ENCODE measurements at places on chromosomes 2 and 18.

GRCh38 chr2:85130407-85130806 is 2.8 kb upstream of the TCF7L1 start:
- no peak for DNase-seq

GRCh38 chr18:32735781-32736180 is 37.0 kb downstream of the KLHL14 start:
- DNase-seq: no peak

GRCh38 chr2:204869132-204869823 is 324.0 kb downstream of the PARD3B start:
- DNase-seq: no peak

DNA sequence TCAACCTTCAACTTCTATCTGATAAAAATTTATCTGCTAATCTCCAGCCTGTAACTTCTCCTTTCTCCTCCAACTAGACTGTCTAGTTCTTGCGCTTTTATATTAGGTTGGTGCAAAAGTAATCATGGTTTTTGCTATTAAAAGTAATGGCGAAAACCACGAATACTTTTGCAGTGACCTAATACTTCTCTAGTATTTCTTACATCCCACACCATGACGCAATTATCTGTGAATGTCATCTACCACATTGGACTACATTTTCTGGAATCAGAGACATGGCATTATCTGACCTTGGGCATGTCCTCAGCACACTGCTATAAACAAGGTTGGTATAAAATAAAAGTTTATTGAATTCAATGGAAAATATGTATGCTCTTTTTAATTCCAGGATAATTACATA is 370.2 kb upstream of the LYPD1 start:
- DNase-seq: no peak

- no peak for DNase-seq
Measured at GRCh38 chr2:114762376-114762775, 319.9 kb downstream of the DPP10 start.

DNA sequence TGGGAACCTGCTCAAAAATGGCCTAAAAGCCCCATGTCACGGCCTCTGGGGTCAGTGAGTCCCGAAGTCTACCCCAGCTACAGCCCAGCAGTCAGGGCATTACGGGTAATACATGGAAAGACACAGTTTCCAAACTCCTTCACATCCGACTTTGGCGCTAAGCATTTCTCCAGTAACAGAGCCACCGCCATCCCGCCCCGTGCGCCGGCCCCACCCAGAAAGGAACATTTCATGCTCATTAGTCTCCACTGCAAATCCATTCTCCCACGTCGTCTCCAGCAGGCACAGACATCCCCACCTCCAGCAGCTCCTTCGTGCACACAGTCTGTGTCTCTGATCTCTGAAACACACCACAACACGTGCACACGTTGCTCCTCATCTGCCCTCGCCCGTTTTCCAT is 509.2 kb upstream of the ID2 start:
- DNase-seq: no peak

GRCh38 chr18:49757513-49758262 is 55.6 kb downstream of the ACAA2 start:
- DNase-seq: no peak

DNA sequence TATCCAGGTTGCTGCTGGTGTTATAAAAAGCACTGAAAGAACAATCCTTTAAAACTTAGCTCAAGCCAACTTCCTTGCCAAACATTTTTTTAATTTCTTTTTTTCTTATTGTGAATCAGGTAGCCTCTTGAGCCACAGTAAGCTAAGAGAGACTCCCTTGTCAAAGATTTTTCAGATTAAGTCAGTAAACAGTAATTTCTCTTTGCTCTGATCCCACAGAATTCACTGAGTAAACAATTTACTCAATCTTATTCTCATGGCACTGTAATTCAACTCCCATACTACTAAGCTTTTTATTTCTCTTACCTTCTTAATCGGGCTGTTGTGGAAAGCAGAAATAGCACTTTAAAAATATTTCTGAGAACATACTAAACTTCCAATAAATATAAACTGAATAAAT is 82.7 kb downstream of the C2orf74 start:
- no peak for DNase-seq

DNA sequence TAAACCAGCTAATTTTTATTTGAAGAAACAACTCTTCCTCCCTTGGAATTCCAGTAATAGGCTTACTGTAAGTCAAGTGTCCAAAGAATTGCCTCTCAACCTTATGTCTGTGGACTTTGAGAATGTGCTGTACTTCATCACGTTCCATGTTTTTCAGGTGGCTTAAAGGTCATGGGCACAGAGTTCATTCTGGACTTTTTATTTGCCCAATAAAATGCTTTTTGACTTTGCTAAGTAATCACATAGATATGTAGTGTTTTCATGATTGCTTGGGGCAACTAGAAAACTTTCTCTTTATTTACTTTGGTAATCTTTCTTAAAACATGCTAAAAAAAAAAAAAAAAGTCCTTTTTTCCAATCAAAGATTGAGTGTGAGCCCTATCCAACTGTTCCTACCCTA is 10.4 kb upstream of the DNAH7 start:
- no peak for DNase-seq

- no peak for DNase-seq
Measured at GRCh38 chr18:46156124-46156745, 52.0 kb downstream of the HAUS1 start.

GRCh38 chr2:88081924-88082608 is 14.4 kb downstream of the SMYD1 start:
- DNase-seq: no peak

GRCh38 chr2:48174503-48174902 is 268.2 kb upstream of the FBXO11 start:
- no peak for DNase-seq

DNA sequence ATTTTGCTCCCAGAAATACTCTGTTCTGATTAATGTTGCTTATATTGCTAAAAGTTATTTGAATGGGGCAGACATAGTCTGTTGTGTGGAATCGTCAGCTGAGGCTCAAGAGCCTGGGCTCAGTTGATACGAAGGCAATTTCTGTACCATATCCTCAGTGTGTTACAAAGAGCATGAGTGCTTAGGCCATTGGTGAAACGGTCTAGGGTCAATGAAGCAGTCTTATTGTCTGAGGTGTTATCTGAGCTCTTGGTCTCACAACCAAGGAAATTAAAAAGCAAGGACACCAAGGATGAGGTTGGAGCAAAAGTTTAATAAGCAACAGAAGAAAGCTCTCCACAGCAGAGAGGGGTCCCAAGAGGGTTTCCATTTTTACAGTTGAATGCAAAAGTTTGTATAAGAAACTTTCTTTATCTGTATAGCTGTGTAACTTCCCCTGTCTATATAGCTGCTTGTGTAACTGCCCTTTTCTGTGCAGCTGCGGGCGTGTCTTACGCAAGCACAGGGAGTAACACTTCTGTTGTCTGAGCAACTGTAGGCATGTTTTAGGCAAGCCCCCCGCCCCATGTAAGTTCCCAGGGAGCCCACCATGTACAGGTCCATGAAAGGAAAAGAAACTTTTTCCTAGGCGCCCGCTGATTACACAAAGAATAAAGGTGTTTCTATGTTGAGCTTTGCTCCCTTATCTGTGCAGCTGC is 40.6 kb upstream of the DSC1 start:
- no peak for DNase-seq

- no peak for DNase-seq
Measured at GRCh38 chr2:77161009-77161408, 361.2 kb downstream of the LRRTM4 start.

DNA sequence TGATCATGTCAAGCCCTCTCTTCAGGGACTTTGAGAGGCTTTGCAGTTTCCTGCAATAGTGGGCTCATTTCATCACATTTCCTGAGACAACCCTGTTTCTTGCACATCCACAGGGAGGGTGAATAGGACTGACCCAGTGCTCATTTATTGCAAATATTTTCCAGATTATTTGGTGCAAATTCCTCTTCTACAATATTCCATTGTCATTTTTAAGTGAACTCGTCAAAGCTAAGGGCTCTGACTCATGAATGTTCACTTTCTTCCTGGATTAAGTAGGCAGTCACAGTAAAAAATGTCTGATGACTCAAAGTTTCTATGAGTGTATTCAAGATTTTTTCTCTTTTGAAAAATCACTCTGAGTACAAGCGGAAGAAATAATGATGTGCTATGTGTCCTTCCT is 225.5 kb upstream of the GALNT5 start:
- DNase-seq: no peak

GRCh38 chr2:232336981-232337720 is 41.4 kb upstream of the ALPP start:
- DNase-seq: no peak

DNA sequence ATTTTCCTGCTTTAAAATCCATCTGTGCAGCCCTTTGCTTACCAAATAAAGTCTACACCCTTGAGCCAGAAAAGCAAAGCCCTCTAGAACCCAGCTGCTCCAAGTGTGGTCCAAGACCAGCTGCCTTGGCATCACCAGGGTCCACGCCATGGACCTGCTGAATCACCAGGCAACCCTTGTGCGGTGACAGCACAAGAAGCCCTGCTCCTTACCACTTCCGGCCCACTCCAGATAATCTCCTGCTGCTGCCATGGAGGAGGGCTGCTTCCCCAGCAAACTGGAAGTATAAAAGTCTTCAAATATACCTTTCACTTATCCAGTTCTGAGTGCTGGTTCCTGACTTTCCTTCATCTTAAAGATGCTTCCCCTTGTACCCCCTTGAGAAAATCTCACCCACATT is 106.0 kb upstream of the PKDCC start:
- peak; percentile 69 for DNase-seq

GRCh38 chr2:162252153-162252552 is 8.9 kb upstream of the FAP start:
- no peak for DNase-seq

DNA sequence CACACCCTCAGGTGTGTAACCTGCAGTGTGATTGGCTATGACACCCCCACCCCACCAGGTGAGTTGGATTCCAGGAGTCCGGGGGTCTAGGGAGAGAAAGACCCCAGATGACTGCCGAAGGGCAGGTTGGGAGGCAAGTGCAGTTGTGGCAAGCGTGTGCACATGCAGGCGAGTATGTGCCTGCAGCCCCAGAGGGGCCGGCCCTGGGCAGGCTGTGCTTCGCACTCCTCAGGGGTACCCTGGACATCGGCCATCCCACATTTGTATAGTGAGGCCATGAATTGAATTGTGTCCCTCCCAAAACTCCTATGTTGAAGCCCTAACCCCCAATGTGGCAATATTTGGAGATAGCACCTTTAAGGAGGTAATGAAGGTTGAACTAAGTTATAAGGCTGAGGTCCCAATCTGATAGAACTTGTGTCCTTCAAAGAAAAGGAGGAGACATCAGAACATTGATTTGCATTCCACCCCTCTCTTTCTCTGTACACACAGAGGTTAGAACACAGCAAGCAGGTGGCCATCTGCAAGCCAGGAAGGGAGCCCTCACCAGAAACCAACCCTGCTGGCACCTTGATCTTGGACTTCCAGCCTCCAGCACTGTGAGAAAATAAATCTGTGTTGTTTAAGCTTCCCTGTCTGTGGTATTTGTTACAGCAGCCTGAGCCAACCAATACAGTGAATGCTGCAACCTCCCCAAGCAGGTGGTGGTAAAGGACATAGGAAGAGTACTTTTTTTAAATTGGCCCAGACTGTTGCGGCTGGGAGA is 241.8 kb downstream of the TFCP2L1 start:
- DNase-seq: no peak

DNA sequence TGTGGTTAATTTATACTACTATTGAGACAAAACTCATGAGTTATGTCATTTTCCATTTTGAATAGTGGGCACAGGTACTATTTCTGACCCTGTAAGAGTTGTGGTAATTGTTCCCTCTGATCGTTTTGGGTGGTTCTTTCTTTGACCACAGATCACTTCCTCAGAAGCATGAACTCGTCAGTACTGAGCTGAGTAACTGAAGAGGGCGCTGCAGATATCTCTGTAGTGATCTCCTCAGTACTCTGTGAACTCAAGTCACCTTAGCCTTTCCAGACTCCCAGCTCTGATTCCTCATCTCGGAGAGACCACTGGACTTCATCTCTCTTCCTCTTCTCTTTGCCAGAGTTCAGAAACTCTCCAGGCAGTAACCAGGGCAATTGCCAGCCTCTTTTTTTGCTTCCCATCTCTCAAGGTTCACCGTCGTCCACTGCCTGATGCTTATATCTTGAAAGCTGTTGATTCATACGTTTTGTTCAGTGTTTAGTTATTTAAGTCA is 9.4 kb upstream of the IL1RL1 start:
- DNase-seq: no peak

DNA sequence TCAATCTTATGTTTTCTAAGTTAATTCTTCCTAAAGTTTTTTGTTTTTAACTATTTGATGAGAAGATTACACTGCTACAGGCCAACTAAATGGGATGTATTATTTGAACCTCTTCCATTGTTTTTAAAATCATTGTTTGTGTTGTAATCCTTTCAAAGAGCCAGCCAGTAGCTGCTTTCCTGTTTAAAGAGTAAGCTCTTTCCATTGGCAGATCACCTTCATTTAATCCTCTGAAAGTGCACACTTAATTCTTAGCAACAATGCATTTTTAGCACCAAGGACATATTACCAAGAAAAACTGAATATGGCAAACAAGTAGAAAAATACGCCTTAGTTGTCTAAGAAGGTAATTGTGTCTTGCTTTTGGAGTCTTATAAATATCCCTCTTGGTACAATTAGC is 54.0 kb downstream of the MEIS1 start:
- DNase-seq: peak; percentile 61

DNA sequence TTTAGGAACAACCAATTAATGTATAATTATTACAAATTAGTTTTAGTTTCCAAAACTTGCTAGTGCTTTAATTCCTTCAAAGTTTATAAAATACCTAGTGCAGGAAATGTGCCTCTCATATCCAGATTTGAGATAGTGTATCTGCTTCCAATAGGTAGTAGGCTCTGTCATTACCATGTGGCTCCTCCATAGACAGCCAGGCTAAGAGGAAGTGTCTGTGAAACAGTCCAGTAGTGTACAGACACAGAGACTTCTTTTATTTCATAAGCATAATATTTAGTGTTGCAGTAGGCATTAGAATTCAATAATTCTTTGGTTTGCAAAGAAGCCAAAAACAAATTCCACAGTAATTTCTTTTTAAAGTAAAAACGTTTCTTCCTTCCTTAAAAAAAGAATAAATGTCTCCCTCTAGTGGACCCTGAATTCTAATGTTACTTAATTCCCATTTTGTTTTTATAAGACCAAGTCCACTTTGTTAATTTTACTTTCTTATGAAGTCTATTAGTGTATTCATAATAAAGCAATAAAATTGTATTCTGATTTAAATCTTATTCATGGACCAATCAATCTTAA is 101.2 kb downstream of the NEB start:
- peak; percentile 11 for DNase-seq
